ENCODE measurements at places on chromosomes 3 and 15.

DNA sequence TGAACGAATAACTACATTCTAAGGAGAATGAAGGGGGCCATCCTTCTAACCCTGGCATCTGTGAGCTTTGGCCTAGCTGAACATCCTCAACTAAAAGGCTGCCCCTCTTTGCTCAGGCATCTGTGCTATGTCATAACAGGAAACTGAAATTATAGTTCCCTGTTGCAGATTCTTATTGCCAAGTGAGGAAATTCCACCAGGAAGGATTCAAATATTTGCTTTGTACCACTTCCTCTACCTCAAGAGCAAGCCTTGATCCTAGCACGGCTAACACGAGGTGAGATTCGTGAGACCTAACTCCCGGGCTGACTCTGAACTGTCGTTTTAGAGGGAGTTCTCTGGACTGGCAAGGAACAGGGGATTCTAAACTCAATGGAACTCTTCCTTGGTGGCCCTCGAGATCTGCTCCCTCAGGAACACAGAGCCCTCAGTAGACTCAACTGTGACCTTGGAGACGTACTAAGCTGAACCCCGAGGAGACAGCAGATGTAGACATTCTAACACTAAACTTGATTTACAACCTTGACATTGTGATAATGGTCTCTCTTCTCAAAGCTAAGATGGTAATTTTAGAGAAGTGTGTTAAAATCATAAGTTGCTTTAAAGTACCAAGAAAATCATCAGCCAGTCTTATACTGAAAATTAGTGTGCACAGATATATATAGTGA is 4.2 kb downstream of the SPG21 start:
- no peak for DNase-seq

DNA sequence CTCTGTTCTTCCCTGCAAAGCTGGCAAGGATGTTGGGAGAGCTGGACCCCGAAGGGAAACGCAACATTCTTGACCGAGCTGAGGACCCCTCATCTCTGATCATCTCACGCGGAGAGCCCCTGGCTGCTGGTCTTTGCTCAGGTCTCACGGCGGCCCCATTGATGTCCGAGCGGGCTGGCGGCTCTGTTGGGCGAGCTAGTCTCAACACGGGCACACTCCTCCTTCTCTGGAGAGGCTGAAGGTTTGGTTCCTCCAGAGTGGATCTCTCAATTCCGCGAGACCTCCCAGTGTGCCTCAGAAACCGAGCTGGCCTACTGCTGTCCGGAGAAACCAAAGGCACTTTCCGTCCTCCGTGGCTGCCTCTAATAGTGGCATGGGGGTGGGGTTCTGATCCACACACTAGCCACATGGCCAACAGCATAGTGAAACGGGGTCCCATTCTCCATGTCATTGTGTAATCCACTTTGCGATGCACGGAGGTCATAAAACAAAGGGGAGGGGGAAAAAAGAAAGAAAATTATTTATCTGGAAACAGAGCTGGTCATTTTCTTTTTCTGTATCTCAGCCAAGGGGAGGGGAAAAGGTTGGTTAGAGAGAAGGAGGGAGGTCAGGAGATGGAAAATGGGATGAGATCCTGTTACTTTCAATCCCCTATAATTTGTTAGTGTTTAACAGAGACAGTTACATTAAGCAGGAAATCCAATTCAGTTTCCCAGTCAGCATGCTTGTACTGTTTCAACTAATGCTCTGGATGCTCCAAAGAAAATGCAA is 1.3 kb downstream of the CCDC80 start:
- no peak for DNase-seq

- DNase-seq, result peak; percentile 27
Measured at GRCh38 chr15:50907601-50908208, 778 bp upstream of the AP4E1 start.

DNA sequence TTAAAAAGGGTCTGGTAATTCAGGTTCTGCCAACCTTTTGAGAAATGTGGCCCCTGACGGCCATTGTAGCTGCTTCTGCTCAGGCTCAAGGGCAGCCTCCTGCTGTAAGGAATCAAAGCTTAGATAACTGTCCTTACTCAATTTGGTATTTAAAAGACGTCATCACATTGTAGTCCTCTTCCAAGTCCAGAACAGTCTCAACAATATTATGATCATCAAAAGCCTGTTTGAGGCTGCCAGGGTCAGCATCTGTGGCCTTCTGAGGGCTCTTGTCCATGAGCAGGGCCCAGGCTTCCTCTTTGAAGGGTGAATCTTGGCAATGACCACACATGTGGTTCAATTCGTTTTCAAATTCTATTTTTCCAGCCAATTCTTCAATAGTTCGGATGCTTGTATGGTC is 6.0 kb downstream of the C3orf62 start:
- no peak for DNase-seq

GRCh38 chr3:49313896-49314688 is 25.8 kb downstream of the USP4 start:
- no peak for DNase-seq

GRCh38 chr3:13767896-13768295 is 112.0 kb downstream of the WNT7A start:
- DNase-seq, result no peak

DNA sequence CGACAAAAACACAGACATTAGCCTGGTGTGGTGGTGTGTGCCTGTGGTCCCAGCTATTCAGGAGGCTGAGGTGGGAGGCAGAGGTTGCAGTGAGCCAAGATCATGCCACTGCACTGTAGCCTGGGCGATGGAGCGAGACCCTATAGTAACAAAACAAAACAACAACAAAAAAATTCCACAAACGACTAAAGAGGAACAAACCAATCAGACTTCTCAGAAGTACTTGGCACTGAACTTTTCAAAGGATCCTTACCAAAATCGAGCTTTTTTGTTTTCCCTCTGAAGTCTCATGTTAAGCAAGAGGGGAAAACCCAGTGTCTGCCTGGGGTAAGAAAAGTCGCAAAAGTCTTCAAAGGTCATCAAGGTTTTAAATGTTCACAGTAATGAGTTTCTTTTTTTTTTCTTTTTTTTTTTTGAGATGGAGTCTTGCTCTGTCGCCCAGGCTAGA is 30.1 kb upstream of the TFRC start:
- DNase-seq, result no peak

DNA sequence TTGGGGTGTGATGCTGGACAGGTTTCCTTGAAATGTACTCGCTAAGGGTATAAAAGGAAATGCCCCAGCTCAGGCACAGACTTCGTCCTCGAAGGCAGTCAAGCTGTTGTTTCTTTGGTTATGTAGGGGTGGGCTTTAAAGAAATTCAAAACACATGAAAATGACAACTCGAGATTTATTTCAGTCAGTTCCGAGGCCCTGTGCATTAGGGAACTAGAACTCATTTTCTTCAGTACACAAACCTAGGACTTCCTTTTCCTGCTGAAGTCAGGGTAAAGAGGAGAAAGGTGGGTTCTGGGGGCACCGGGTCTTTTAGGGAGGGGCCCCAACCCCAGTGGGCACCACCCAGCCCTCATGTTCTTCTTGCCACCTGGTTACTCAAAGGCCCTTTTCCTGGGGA is 7.7 kb downstream of the CCR9 start:
- no peak for DNase-seq

DNA sequence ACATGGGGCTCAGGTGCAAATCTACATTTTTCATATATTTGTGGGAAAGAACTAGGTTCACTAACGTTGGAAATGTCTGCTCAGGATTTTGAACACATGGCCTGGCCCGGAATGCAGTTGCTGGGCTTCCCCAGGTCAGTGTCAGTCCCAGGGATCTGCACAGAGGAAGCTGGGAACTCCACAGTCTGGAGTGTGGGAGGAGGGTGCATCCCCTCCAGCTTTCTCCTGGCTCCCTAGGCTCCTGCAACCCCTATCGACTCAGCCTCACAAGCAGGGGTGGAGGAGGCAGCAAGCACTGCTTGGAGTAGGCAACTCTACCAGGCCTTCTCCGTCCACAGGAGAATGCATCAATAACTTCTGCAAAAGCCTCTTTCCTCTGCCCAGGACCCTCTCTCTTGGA is 30.1 kb upstream of the HCN4 start:
- DNase-seq, result no peak

- DNase-seq, result no peak
Measured at GRCh38 chr3:152147748-152148147, 121.0 kb upstream of the MBNL1 start.

GRCh38 chr3:24119321-24119751 is 174.2 kb downstream of the NR1D2 start:
- no peak for DNase-seq

GRCh38 chr3:181728470-181729340 is 17.0 kb downstream of the SOX2 start:
- no peak for DNase-seq

DNA sequence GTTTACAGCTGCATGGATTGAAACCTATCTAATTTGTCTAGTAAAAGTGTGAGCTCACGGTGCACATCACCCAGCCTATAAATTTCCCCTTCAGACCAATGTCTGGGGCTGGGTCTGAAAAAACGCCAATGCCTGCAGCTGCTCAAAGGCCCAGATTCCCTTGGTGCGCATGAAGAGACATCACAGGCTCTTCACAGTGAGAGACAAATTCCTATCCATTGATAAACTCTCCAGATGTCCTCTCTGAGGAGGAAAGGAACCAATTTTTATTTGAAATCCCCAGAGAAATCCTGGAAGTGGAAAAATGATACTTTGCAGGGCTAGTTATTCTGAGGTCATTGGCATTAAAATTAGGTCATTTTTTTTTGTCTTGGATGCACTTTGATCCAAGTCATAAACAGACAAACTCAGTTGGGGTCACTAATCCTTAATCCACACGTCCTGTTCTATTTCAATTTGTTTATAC is 360.5 kb downstream of the EPHA3 start:
- no peak for DNase-seq

DNA sequence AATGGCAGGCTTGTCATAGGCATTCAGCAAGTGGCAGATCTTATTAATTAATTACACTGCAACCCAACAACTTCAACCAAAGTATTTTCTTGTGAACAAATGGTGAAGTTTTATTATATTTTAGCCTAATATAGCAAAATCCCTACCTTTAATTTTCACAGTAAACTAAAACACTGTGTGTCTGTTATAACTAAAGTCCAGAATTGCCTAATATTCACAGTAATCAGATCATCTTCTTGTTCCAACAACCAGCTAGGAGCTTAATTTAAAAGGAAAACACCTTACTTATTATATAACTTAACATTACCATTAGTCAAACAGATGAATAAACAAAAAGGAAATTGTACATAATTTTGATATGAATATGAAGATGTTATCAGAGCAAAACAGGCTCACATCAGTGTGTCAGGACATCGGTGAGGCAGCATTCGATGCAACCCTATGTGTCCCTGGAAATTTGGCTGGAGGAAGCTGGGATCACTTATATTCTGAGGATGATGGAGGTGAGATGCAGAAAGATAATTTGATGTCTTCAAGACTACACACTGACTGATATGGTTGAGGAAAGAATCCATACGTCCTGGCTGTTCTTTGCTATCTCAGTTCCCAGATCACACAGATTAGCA is 189.3 kb upstream of the EIF1B start:
- DNase-seq, result no peak

GRCh38 chr3:107877936-107878335 is 212.9 kb downstream of the CD47 start:
- DNase-seq, result no peak
